Left hindlimb (tissue), 1 donor: ENCODE measurements at places on chromosomes 7 and 10.

GRCh38 chr7:78173666-78174065 lies 375.1 kb downstream of the PHTF2 start:
- DNase-seq: no peak

DNA sequence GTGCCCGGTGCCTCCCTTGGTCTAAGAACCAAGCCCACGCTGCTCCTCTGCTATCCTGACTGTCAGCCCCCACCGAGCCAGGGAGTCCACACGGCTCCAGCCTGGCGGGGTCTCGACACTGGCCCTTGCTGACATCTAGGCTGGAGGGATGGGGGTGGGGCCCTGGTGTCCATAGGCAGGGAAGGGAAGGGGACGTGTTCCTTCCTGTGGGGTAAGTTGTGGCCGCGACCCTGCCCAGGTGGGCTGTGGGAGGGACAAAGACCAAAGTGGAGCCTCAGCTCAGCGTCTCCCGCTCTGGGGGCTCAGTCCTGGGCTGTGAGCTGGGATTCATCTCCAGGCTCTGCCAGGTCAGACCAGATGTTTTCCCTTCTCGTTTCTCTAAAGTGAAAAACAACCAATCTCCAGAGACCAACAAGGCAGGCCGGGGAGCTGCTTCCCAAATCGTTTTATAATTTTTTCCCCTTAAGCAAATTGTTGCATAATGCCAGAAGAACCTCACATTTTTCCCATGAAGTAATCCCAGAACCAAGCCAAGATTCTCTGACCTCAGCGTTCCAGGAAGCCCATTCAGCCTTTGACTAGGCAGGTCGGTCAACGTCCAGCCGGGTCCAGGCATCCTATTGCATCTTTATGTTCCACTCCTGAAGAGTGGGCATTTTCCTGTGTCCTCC lies 101.2 kb downstream of the RGS10 start:
- DNase-seq: no peak

DNA sequence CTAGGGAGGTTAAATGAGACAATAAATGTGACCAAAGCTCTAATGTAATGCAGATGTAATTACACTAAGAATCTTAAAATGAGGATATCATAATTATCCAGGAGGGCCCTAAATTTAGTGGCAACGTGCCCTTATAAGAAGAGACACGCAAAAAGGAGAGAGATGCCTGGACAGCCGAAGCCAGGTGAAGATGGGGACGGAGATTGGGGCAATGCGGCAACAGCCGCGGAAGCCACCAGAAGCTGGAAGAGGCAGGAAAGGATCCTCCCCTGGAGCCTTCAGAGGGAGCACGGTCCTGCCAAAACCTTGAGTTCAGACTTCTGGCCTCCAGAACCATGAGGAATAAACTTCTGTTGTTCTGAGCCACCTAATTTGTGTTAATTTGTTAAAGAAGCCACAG lies 25.3 kb upstream of the C10orf71 start:
- no peak for DNase-seq

DNA sequence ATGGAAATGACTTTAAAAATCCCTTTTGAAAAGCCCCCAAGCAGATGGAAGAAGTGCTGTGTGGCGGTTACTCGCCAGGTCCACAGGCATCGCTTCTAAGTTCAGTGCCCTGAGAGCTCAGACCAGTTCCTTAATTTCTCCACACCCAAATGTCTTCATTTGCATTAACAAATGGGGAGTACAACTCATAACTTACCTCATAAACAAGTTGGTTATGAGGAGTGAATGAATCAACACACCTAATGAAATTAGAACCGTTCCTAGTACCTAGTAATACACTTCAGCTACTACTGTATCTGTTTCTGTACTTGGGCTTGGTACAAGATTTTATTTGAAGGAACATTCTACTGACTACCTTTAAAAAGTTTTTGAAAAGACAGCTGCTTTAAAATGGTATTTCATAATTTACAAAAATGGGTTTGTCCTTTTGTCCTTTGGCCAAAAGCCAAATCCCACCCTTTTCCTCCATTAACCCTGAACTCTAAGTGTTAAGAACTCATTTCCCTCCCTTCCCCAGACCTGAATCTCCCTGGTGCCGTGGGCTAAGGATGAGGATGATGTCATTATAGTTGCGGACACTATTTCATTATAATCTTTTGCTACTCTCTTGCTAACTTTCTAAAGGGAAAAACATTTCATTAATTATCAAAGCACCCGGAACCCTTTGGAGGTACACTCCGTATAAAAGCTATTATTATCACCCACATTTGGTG lies 221.5 kb upstream of the CELF2 start:
- DNase-seq: no peak

DNA sequence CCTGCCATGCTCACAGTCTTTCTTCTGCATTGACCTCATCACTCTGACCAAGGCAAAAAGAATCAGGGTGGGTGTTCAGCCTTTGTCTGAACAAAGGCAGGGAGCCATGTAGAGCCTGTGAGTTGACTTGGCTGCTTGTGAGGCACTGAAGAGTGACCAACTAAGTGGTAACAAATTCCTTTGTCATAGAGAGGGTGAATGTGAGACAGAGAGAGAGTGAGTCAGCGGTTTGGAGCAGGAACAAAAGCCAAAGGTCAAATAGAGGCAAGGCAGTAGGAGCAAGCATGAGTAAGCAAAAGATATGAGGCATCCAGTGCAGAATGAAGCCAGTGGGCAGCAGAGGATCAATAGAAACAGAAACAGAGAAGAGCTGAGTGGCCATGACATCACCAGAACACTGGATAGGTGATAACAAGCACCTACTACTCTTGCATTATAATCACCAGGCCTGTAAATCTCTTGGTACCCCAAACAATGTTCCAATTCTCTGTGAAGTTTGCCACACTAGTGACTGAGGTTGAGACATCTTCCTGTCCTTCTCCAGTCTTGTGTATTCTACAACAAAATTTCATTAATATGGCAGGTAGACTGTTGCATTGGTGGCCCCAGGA lies 116.2 kb upstream of the LAMB4 start:
- DNase-seq: no peak

DNA sequence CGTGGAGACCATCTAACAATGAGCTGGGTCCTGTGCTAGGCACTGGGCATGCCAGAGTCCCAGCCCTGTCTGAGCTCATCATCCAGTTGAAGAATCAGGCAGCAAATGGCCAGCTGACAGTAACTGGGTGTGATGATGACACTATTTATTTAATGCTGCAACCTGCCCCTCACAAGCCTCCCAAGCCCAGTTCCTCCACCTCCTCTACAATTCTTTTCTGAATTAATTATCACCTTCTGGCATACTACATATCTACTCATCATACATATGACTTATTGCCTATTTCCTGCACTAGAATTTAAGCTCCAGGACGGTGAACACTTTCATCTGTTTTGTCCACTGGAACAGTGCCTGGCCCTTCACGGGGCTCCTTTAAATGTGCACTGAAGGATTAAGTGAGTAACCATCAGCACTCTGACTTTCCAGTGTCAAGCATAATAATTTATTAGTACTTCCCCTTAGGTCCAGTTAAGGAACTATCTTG lies 96.7 kb upstream of the LAMB4 start:
- no peak for DNase-seq

DNA sequence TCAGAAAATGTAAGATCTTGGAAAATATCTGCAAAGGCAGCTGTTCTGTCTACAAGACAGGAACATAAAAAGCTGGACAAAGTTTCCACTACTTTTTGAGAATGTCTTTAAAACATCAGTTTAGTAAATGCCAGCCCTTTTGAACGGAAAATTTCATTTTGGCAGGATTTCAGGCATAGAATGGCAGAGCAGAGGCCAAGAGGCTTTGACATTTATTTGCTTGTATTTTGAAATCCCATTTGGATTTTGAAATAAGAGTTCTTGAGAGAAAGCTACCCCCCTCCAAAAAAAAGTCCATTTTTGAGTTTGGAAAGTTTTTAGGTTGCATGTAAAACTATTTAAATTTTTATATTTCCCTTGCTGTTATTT lies 3.1 kb upstream of the ETV1 start:
- no peak for DNase-seq

DNA sequence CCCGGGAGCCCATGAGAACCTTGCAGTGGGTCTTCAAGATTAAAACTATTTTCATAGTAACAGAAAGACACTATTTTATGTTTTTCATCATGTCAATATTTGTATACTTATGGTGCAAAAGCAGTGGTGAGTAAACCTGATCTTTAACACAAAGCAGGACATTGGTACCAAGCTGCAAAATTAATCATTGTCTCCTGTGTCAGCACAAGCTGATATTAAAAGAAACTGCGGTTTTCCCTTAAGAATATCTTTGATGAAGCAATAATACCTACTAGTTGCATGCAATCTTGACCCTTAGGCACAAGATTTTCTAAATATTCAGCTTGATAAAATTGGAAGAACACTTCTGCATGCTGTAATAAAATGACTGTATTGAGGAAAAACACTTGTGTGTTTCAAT lies 121.7 kb downstream of the MDFIC start:
- no peak for DNase-seq

- DNase-seq: no peak
Measured at GRCh38 chr10:15144788-15145187, 23.7 kb downstream of the NMT2 start.

GRCh38 chr7:91630581-91631380 lies 249.7 kb downstream of the MTERF1 start:
- no peak for DNase-seq

GRCh38 chr10:6530966-6531365 lies 49.1 kb downstream of the PRKCQ start:
- DNase-seq: no peak

DNA sequence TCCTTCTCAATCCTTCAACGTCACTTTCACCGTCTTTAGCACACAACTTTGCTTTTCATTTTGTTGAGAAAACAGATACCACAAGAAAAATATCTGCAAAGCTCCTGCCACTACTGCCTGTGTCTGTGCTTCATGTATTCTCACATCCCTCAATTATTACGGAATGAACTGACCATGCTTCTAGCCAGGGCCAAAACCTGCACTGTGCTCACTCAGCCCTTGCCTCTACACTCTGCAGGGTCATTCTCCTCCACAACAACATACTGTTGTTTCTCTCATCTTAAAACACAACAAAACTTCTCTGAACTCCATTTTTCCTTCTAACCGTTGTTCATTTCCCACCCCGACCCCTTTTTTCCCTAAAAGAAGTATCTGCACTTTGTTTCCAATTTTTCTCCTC lies 29.5 kb downstream of the BMPR1A start:
- DNase-seq: no peak

- no peak for DNase-seq
Measured at GRCh38 chr7:17206349-17206905, 92.0 kb upstream of the AHR start.

DNA sequence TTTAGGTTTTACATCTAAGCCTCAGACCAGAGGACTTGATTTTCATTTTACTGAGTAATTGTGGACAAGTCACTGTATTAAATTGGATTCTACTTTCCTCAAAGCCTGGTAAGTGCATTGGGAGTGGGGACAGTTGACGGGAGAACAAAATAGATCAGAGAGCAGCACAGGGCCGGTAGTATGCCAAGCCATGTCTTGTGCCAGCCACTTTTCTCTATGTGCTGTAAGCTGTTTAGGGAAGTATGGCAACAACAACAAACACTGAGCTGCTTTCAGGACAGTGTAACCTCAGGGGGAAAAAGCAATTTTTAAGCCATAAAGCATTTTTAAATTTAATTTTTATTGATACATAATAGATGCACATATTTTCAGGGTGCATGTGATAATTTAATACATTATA lies 365.9 kb upstream of the IGFBP3 start:
- DNase-seq: no peak

DNA sequence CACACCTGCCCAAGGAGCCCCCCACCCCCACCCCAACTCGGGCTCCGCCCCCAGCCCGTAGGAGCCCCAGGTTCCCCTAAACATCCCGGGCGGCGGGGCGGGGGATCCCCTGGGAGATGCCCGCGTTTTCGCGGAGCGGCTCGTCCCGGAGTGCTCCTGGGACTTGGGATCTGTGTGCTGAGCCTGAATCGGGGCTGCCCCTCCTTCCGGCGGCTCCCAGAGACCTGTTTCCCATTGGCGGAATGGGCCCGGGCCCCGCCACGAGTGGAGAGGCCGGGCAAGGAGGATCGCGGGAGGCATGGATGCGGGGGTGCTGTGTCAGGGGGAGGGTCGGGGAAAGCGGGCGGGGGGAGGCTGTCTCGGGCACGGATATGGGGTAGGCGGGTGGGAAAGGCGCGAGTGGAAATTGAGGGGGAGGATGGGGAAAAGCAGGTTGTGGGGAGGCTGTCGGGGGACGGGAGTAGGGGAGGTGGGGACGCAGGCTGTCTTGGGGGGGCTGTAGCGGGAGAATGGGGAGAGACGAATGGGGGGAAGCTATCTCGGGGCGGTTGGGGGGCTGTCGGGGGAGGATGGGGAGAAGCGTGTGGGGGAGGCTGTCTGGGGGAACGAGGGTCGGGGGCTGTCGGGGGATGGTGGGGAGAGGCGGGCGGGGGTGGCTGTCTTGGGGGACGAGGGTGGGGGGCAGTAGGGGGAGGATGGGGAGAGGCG lies 572 bp upstream of the BHLHA15 start:
- no peak for DNase-seq

DNA sequence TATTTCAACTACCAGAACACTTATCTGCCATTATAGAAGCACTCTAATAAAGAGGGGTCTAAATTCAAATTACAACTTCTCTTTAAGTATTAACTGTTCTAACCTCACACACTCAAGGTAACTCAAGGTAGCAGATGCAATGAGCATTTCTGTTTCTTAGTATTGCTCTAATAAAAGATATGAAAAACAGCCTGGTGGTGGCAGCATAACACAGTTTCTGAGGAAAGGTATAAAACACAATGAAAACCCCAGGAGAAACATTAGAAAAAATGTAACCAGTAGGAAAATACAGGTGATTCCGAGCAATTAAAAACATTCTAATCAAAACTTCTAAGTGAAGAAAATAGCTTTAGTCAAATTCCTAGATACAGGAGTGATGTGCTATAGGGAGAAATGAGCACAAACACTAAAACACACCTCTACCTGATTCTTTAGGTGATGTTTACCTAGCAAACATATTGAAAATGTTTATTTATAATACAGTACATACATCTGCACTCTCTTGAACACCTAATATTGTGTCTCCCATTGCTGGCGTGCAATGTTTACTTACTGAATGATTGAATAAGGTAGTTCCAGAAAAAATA lies 3.5 kb downstream of the MKRN1 start:
- DNase-seq: no peak

DNA sequence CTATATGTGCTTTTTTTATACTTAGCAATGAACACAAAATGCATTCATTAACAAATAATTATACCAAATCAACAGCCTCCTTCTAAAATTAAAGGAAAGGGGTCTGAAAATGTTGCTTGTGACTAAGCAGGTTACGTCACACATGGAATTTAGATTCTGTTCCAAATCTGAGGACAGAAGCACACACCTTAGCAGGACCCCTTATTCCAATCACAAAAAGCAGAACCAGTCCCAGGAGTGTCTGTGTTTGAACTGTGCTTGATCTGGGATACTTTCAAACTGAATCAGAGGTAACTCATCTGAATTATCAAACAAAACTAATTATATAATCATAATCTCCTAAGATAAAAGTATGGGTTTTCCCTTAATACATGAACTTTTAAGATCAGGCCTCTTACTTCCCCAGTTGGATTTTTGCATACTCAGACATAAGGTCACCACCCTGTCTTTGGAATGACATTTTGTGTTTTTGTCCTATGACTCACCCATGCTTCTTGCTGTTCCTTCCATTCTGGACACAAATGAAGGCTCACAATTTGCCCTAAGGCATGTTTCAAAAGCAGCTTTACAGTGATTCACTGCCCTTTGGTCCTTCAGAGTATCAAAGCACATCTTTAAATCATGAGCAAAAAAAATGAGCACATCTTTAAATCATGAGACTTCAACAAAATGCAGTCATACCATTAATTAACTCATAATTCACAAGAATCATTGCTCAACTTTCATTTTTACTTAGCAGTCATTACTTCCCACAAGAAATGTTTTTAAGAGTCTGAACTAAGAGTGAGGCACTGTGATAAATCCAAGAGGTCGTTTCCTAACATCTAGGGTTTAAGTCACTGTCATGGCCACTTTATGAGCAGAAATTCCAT lies 35.5 kb downstream of the SEMA3C start:
- no peak for DNase-seq
